ENCODE measurements at places on chromosomes 4 and X. TPM values are rescaled to one million over a fixed set of nuclear protein-coding genes. Genes with fewer than 3 reads are reported as not detected.

DCAF12L2 gene
- total RNA-seq: 1.6 TPM

DCHS2 gene
- 5.1 TPM for total RNA-seq

CTAG1B gene
- not detected for total RNA-seq

CRMP1 gene
- 16.5 TPM for total RNA-seq

SERTM2 gene
- 3.7 TPM for total RNA-seq

STPG2 gene
- total RNA-seq: 0.85 TPM

CLDN2 gene
- total RNA-seq: not detected

GRCh38 chrX:140151316-140151715, 186.0 kb upstream of the CXorf66 start:
- no peak for DNase-seq

GRCh38 chr4:101292214-101292613, 55.1 kb downstream of the PPP3CA start:
- no peak for DNase-seq

GRCh38 chr4:181323061-181323460, 920.1 kb upstream of the TENM3 start:
- DNase-seq: no peak

GRCh38 chr4:170007113-170007512, 19.1 kb downstream of the MFAP3L start:
- no peak for DNase-seq

GRCh38 chrX:109760922-109761250, 27.8 kb upstream of the ACSL4 start:
- DNase-seq: no peak

DNA sequence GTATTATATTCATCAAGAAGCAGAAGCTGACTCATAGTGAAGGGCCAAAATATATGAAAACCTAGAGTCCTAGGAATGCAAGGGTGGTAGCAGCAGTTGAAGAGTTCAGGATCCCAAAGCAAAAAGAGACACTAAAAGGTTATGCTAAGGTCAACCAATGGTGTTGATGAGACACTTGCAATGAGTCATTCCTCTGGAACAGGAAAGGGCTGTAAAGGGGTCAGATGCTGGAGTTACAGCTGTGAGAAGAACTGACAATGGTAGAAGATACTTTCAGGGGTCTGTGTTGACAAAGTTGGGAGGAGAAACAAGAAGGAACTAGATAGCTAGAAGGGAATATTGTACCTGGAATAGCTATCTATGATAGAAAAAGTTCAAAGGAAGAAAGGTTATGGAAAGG, 47.5 kb downstream of the ZGRF1 start:
- DNase-seq: no peak

GRCh38 chr4:7546809-7547367, 112.2 kb upstream of the PSAPL1 start:
- DNase-seq: no peak

- no peak for DNase-seq
Observed at GRCh38 chr4:143679434-143679833, 21.0 kb downstream of the FREM3 start.

DNA sequence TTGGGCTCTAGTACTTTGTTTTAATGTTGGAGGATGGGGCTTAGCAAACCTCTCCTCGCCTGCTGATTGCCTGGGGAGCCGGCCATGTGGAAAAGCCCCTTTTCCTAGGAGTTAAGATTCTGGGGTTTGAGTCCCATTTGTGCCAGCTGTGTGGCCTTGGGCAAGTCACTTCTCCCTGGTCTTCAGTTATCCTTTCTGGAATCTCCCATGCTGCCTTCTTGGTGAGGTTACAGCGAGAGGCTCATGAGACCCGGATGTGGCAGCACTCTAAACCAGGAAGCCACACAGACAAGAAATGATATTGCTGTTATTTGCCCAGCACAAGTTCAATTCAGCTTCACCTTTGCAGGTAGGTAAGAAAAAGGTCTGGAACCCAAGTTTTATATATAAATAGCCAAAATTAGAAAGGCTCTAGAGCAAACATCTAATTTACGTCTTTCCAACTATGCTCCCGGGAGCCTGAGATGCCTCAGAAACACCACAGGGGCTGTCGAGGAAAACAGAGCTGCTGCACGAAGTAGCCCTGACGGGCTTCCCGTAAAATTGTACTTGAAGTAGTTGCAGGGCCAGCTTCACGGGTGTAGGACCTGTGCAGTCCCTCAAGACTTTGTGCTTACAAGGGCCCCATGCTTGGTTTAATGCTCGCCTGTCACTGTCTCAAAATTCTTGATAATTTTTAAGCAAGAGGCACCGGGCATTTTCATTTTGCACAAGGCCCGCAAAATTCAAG, 8.3 kb upstream of the SASH3 start:
- no peak for DNase-seq

DNA sequence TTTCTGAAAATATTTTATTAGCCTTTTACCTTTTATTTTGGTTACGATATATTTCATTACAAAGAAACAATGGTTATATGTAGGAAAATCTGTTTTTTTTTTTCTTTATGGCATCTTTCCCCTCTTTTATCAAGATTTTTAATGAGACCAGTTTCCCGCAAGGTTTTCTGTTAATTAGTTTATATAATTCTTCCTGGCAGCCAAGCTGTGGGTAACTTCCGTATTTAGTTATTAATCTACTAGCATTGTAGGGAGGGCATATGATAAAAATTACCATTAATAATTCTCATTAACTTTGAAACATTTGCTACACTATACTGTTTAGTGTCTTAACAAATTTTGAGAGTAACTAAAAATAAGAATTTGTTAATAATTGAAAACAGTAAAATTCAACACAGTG, 181.1 kb upstream of the GPRIN3 start:
- DNase-seq: no peak

- no peak for DNase-seq
Observed at GRCh38 chrX:124033821-124034220, 72.3 kb downstream of the STAG2 start.

DNA sequence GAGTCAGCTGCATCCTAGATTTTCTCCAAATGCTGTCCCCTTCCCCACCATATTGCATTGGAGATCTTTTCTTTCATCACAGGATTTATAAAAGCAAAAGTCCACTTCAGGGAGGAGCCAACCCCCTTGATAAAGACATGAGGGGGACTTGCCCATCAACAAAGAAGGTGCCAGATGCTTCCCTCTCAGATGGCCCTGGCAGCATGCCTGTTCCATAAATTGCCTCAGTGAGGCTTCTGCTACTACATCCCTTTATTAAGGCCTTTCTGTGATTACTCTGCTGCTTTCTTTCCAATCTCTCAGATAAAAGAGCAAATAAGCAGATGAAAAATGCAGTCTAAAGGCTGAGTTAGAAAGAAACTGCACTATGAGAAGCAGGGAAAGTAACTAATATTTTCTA, 511.6 kb downstream of the PACRGL start:
- no peak for DNase-seq

DNA sequence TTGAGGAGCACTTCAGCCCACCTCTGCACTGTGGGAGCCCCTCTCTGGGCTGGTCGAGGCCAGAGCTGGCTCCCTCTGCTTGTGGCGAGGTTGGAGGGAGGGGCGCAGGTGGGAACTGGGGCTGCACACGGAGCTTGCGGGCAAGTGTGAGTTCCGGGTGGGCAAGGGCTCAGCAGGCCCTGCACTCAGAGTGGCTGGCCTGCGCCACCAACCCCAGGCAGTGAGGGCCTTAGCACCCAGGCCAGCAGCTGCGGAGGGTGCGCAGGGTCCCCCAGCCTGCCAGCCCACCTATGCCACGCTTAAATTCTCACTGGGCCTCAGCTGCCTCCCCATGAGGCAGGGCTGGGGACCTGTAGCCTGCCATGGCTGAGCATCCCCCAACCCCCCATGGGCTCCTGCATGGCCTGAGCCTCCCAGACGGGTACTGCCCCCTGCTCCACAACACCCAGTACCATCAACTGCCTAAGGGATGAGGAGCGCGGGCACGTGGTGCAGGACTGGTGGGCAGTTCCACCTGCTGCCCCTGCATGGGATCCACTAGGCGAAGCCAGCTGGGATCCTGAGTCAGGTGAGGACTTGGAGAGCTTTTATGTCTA, 110.9 kb downstream of the SLC39A8 start:
- no peak for DNase-seq

DNA sequence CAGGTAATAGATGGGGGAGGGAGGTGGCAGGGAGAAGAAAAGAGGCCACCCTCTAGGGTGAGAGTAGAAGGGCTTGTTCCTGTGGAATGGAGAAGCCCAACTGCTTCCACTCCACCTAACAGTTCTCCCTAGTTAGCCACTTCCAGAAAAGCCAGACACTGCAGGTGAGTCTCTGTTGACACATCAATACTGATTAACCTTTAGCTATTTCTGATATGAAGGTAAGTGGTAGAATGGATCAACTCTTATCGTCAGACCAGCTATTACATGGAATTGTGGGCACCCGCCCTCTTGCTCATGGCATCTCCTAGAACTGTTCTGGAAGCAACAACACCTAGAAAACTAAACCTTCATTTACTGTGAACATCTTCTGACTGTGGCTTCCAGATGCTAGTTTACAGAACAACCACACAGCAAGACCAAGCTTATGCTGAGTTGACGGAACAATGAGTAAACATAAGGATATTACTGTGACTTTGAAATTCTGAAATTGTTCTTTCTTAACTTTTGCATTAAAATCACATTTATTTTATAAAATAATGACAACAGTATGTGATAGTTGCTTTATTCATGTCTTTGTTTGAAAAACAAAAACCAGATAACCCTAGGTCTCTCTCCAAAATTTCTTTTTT, 44.7 kb downstream of the ANXA3 start:
- DNase-seq: no peak

DNA sequence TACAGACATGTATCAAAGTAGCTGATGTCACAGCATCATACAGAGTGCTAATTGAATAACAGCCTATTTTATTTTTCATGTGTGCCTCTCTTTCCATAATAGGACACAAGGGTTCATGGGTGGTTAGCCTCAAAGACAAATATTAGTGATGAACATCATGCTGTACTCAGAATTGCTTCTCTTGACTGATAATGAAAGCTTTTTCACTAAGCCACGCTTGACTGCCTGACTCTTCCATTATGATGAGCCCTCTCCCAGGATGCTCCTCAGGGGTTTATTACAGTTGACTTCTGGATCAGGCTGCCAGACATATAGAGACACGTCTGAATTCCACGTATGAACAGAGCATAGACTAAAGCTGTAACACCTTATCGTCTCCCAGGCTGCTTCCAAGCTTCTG, 2757.5 kb downstream of the PCDH7 start:
- DNase-seq: no peak

GRCh38 chr4:2015008-2015407, 6.2 kb upstream of the NELFA start:
- no peak for DNase-seq

DNA sequence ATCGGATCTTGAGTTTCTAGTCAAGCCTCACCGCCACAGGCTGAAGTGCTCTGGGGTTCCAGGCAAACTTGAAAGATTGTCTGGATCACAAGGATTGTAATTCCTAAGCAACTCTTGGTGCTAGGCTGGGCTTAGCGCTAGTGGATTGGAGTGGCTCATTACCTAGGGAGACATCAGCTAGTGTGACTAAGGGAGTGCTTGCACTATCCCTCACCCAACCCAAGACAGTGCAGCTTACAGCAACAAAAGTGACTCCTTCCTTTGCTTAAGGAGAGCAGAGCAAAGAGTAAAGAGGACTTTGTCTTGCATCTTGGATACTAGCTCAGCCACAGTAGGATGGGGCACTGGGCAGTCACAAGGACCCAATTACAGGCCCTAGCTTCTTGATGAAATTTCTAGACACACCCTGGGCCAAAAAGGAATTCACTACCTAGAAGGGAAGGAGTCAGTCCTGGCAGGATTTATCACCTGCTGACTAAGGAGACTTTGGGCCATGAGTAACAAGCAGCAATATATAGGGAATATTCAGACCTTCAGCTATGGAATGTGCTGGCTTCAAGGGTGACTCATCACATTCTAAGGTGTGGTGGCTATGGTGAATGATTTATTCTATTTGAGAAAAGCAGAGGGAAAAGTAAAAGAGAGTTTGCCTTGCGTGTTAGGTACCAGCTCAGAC, 1212.4 kb downstream of the PCDH18 start:
- no peak for DNase-seq

- DNase-seq: no peak
Observed at GRCh38 chr4:118363166-118363565, 10.4 kb upstream of the PRSS12 start.

Data from mesothelial cell of epicardium (in vitro differentiated cells).